ENCODE measurements at places on chromosomes 12 and 14. TPM values are rescaled to one million over a fixed set of nuclear protein-coding genes. Genes with fewer than 3 reads are reported as not detected.

DNA sequence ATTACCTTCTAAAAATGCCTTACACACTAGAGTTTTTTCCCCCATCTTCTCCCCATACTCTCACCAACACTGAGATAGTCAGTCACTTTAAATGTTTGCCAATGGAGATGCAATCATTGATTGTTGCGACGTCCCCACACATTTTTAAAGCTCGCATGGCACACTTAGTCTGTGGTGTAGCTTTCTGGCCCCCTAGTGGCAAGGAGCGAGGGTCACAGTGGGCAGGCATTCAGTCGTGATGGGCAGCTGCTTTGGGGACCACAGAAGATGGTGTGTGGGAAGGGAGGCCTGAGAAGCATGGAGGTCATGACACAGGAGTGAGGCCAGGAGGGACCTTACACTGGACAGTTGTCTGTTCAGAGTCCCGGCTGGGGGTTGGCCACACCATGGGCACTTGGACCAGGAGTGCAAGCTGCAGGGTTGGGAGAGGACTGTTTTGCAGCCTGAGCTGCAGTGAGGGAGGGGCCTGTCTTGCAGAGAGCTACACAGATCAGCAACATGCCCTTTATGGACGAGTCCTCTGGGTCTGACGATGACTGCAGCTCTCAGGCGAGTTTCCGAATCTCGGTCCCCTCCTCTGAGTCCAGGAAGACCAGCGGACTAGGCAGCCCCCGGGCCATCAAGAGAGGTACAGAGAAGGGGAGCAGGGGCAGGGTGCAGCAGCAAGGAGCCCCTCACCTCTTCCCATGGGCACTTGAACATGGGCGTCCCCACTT lies 28.6 kb downstream of the PIGH start:
- DNase-seq: peak; percentile 48

The PROX2 gene
- total RNA-seq: 0.72 TPM

- DNase-seq: no peak
Observed at GRCh38 chr14:76086636-76087035, 65.1 kb upstream of the GPATCH2L start.

The CISTR gene
- total RNA-seq: not detected

GRCh38 chr14:22737052-22737451 lies 29.4 kb upstream of the OXA1L start:
- no peak for DNase-seq

The FLRT2 gene
- 59.2 TPM for total RNA-seq

The GALNT6 gene
- total RNA-seq: 6.3 TPM

GRCh38 chr14:68391311-68392014 lies 401.4 kb downstream of the ZFP36L1 start:
- DNase-seq: peak; percentile 75

The TGM1 gene
- total RNA-seq: 9.4 TPM

The DCN gene
- 3,642 TPM for total RNA-seq
